ENCODE measurements at places on chromosomes 7 and 10.

DNA sequence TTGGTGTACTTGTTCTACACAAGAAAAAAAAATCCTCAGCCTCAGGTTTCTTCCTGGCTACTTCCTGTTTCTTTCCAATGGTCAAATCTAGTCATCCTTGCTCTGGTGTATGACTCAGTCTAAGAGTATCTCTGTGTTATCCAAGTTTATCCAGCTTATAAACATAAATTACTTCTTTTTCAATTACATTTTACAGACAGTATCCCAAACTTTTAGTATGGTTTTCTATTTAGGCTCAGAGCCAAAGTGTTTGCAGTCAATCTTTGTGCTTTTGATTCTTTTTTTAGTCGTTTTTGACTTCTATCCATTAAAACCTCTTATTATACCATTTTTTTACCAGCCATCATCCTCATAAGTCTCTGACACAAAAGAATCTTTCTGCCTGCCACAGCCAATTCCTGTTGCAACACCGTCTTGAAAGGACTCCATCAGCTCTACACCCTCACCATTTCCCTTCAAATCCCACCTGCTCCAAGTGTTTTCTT lies 294.6 kb downstream of the PTEN start:
- DNase-seq: peak; percentile 49

DNA sequence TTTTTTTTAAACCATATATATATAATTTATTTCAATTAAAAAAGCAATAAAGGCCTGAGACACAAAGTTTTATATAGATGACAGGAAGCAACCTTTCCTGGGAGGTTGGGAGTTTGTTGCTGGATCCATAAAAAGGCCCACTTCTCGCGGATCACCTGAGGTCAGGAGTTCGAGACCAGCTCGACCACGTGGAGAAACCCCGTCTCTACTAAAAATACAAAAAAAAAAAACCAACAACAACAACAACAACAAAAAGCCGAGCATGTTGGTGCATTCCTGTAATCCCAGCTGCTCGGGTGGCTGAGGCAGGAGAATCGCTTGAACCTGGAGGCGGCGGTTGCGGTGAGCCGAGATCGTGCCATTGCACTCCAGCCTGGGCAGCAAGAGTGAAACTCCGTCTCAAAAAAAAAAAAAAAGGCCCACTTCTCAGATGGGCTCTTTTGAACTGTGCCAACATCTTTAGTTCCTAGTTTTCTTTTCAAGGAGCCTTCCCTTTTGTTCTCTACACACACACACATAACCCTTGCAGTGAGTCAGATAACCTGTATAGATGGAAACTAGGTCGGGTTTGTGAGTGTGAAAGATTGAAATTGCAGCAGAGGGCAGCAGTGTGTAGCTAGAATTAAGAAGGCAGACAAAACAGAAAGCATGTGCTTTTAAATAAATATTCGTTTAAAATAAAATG lies 1.2 kb upstream of the SMNDC1 start:
- DNase-seq: peak; percentile 76

DNA sequence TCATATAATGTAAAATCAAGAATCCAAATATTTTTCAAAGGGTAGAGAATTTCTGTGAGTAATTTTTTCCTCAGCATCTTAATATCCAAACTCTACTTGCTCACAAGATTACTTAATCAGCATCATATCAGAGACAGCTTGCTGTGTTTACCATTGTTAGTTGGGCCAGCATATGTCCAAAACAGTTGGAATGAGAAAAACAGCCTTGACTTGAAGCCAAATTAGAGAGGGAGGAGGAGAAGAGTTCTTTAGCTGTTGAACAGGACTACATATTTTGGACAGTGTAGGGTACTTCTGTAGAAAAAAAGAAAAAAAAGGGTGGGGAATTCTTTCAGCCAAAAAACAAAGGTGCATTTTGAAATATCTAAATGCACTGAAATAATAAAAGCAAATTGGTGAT lies 69.8 kb downstream of the HDAC9 start:
- no peak for DNase-seq

DNA sequence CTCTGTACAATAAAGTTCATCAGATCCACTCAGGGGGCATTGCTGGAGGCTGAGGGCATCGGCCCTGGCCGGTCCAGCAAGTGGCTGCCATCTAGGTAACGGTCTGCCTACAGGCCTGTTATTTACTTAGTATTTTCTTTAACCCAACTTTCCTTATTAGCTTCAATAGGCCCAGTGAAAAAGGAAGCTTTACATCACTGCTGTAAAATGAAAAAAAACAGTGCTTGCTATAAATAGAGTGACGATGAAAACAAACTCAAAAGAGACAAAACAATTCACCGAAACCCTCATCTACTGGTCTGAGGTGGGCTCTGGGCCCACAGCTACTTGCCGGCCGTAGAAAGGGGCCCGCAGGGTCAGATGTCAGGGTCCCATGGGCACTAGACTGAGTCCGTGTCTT lies 192.5 kb downstream of the ELFN1 start:
- no peak for DNase-seq

GRCh38 chr10:22228943-22229801 lies 11.4 kb upstream of the EBLN1 start:
- peak; percentile 89 for DNase-seq

DNA sequence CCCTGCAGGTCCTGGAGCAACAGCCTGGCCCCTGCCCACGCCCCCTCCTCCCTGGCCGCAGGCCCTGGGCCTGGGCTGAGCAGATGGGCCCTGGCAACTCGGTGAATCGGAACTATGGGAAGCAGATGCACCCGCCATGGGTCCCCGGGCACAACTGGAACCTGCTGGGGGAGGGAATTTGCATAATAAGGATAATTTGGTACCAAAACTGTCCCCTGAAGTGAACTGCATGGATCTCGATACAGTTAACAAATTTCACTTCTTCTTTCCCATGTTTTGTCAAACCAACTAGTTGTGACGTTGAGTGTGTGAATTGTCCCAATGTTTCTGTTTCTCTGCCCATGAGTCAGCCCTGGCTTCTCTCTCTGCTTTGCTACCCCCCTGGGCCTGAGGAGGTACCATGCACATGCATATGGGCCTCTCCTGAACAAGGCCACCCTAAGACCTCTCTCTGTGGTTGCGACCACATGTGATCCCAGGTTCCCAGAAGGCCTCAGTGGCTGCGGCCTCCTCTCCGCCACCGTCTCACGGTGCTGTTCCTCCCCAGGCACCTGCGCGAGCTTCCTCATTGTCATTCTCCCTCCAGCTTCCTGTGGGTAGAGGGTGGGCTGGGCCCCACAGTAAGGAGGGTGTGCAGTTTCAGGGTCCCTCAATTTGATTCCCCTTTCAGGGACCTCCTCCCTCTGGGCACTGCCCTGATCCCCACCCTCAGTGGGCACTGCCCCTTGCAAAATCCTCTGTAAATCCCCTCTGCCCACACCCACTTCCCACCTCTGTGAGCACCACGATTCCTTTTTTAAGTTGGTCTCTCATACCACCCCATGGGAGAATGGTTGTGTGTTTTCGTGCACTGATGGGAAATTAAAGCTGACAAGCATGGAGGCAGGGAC lies 40.0 kb downstream of the FIGNL1 start:
- DNase-seq: peak; percentile 57

DNA sequence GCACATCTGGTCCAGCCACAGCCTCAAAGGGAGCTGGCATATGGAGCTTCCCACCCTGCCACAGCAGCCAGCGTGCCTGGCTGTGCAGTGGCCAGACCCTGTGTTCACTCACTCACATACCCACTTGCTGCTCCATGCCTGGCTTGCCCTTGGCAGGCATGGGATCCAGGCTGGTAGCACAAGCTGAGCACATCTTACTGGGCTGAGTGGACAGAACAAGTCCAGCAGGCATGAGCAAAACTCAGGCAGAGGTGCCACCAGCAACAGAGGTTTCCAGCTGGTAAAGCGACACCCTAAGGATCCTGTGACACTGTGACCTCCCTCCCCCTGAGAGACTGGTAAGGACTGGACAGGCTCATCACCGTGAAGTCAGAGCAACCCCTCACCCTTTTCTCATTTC lies 25.1 kb downstream of the SVIL start:
- no peak for DNase-seq

- DNase-seq: no peak
Measured at GRCh38 chr7:50977421-50977820, 194.7 kb upstream of the GRB10 start.

GRCh38 chr10:16570731-16571130 lies 49.1 kb upstream of the C1QL3 start:
- DNase-seq: no peak

DNA sequence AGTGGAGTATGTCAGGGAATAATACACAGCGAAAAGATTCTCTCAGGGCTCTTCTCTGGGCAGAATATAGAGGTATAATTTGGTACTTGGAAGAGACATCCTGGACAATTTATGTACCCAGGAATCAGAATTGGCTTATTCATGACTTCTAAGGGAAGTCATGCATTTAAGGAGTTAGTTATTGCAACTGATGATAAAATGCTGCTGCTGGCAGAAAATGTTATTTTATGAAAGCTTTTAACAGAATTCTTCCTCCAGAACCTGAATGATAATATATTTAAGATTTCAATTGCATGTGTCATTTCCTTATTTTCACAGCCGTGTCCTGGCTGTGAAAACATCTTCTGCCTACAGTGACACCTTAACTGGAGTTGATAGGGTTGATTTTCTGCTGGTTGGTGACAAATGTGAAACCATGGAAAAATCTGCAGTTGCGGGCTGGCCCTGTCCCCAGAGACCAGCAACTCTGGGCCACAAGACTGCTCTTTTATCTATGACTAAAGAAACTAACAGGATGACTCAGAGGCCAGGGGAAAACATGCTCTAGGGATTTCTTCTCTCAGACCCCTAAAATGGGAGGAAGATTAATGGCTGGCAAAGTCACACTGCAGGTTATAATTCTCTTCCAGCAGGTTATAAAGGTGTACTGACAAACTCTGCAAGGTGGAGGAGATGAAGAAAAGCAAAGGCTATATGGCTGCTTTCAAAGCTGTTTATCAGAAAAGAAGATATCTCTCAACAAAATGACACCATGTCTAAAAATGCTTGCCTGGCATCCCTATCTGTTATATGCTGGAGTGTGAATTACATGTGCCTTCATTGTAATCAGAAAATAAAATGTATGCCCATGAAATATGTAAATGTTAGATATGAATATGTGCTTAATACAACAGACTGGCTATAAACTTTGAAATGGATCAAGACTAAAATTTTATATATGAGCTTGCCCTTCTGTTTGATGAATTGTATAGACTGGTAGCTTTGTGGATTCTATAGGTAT lies 12.1 kb upstream of the TRUB1 start:
- DNase-seq: no peak

DNA sequence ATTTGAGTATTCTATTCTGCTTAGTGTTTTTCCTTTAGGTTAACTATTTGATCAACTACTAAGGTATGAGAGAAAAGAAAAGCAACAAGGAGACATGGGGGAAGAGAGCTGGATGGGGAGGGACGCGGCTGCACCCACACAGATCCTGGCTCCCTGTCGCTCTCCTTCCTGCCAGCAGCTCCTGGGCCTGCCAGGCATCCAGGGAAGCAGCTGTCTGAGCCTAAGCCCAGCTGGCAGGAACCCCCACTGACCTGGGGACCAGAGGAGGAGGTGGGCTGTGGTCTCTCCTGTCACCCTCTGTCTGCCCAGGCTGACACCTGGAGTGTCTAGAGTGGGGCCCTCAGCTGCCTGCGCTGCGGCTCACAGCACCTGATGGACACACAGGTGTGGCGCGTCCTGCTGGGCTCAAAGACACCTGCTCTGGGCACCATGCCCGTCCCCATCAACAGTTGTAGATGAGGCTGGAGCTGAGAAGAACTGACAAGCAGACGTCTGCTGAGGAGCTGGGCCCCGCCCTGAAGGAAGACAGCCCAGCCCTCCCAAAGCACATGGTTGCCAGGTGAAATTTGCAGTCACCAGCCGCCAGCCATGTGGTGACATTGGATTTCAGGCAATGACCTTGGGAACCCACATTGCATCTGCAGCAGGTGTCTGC lies 207.9 kb downstream of the PLXNA4 start:
- DNase-seq: no peak

- no peak for DNase-seq
Measured at GRCh38 chr7:71871446-71871845, 540.7 kb downstream of the CALN1 start.

DNA sequence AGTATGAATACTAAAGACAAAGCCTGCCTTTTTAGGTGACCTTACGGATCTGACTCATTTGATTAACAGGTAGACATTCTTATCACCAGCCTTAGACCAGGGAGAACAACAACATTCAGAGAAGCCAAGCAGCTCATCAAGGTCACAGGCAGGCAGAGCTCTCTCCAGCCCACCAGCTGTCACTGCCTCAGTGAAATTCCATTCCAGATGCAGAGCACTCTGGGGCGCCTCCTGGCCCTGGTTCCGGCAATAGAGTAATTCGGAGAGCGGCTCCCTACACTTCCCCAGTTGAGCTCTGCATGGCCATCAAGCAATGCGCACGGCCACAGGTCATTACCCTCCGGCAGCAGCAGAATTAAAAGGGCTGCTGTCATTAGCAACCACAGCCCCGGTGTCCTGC lies 164.7 kb downstream of the TCERG1L start:
- no peak for DNase-seq

DNA sequence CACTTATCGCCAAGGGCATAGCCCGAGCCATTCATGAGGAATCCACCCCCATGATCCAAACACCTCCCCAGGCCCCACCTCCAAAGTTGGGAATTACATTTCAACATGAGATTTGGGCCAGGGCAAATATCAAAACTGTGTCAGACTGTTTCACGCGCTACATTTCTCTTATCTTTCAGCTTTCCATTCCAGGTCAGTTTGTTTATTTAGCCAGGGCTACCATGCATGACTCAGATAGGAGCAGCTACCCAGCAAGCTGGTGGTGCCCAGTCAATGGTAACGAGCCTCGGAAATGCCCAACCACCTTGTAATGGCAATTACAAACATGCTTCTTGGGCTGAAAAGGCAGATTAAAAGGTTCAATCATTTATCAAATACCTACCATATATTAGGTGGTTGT lies 43.6 kb upstream of the BAMBI start:
- DNase-seq: no peak

Data from inflammatory macrophage (primary cell).